ENCODE measurements at places on chromosomes 2 and 18. TPM values are rescaled to one million over a fixed set of nuclear protein-coding genes. Genes with fewer than 3 reads are reported as not detected.

EPAS1 gene
- total RNA-seq, result 392 TPM

OSBPL6 gene
- total RNA-seq, result 6.7 TPM

SEH1L gene
- total RNA-seq, result 46.3 TPM

SH3RF3 gene
- 14.3 TPM for total RNA-seq

OTOF gene
- 2.3 TPM for total RNA-seq

NYAP2 gene
- total RNA-seq, result not detected

AP1S3 gene
- total RNA-seq, result 2.9 TPM

BMP10 gene
- total RNA-seq, result not detected

SERPINB12 gene
- not detected for total RNA-seq

VIT gene
- 1.3 TPM for total RNA-seq

TXNDC2 gene
- total RNA-seq, result 0.10 TPM

MARS2 gene
- total RNA-seq, result 7.5 TPM

RAB6D gene
- 0.10 TPM for total RNA-seq

PIEZO2 gene
- total RNA-seq, result 103 TPM

CPS1 gene
- total RNA-seq, result 4.3 TPM

MARCO gene
- not detected for total RNA-seq

REV1 gene
- total RNA-seq, result 34.0 TPM

MDH1B gene
- 0.33 TPM for total RNA-seq

UGT1A10 gene
- not detected for total RNA-seq

UGT1A5 gene
- total RNA-seq, result not detected

ASB1 gene
- total RNA-seq, result 14.0 TPM

Measured in vein endothelial cell (primary cell).